Stimulated activated CD4-positive, alpha-beta T cell treated with anti-CD3 and anti-CD28 coated beads, Interleukin-1b, Interleukin-23, amount 100 ng/mL, for 24 hours (primary cell): ENCODE measurements at places on chromosomes 16 and 17.

GRCh38 chr16:1332618-1333148 is 762 bp upstream of the BAIAP3 start:
- no peak for DNase-seq

DNA sequence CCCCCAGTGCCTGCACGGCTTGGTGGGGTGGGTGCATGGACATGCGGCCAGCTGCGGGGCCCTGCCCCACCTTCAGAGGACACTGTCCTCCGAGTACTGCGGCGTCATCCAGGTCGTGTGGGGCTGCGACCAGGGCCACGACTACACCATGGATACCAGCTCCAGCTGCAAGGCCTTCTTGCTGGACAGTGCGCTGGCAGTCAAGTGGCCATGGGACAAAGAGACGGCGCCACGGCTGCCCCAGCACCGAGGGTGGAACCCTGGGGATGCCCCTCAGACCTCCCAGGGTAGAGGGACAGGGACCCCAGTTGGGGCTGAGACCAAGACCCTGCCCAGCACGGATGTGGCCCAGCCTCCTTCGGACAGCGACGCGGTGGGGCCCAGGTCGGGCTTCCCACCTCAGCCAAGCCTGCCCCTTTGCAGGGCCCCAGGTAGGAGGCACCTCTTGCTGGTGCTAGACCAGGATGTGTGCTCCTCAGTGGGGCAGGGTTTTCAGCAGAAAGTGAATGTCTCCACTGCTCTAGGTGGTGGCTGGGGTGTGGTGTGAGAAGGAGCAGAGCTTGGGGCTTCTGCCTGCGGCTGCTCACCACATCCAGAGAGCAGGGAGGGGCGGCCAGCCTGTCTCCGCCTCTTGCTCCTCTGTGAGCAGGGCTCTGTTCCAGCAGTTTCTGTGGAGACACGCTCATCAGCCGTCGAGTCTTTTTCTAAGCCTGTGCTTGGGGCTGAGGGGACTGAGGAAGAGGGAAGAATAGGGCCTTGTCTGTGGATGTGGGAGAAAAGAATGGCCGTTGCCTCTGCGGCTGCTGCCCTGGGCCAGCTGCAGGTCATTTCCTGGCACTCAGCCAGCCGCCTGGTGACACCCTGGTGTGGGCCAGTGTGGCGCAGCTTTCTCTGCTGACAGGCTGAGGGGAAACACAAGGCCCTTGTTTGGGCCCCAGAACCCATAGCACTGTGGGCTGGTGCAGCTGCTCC is 2.2 kb downstream of the ZNF276 start:
- DNase-seq = no peak

DNA sequence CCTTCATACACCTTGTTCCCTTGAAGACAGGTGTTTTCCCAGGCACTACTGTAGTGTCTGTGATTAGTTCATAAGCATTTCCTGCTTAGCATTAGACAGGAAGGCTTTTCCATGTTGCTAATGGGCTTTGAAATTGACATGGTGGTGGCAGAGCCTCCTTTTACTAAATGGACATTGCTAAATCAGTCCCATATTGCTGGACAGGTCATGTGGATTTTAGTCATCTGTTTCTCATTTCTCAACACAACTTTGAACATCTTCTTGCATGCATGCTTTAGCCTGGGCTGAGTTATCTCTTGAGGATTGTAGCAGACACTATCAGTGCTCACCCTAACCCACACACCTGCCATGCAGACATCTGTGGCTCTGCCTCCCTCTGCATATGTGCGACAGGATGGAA is 13.7 kb upstream of the BCO1 start:
- DNase-seq = no peak

GRCh38 chr16:57786632-57787518 is 15.4 kb downstream of the KIFC3 start:
- no peak for DNase-seq

DNA sequence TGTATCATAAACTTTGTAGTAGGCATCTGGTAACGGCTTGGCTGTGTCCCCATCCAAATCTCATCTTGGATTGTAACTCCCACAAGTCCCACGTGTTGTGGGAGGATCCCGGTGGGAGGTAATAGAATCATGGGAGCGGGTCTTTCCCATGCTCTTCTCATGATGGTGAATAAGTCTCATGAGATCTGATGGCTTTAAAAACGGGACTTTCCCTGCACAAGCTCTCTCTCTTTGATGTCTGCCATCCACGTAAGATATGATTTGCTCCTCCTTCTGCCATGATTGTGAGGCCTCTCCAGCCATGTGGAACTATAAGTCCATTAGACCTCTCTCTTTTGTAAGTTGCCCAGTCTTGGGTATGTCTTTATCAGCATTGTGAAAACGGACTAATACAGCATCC is 248.7 kb downstream of the SNX29 start:
- no peak for DNase-seq

GRCh38 chr16:14405611-14406537 is 224.2 kb downstream of the PARN start:
- DNase-seq = peak; percentile 3
